ENCODE measurements at places on chromosomes 2 and 18.

GRCh38 chr2:109230941-109231420 lies 102.0 kb downstream of the SH3RF3 start:
- DNase-seq, result no peak

DNA sequence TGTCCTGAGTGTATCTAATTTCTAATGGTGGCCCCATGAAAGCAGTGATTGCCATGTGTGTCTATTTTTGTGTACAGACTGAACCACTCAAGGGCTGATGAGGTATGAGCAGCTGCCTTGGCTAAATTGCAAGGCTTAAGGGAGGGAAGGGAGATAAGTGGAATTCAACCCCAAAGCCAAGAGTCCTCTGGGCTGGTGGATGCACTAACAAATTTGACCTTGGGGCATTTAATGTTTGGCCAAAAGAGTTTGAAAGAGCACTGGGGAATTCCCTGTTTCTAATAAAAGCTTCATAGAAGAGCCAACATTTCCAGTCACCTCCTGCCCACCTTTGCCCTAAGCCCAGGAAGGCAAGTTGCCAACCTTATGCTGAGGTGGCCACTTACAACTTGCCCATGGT lies 172.1 kb downstream of the SETBP1 start:
- no peak for DNase-seq

- DNase-seq, result no peak
These were observed 8.4 kb downstream of the SOX11 start for GRCh38 chr2:5700551-5700950.

DNA sequence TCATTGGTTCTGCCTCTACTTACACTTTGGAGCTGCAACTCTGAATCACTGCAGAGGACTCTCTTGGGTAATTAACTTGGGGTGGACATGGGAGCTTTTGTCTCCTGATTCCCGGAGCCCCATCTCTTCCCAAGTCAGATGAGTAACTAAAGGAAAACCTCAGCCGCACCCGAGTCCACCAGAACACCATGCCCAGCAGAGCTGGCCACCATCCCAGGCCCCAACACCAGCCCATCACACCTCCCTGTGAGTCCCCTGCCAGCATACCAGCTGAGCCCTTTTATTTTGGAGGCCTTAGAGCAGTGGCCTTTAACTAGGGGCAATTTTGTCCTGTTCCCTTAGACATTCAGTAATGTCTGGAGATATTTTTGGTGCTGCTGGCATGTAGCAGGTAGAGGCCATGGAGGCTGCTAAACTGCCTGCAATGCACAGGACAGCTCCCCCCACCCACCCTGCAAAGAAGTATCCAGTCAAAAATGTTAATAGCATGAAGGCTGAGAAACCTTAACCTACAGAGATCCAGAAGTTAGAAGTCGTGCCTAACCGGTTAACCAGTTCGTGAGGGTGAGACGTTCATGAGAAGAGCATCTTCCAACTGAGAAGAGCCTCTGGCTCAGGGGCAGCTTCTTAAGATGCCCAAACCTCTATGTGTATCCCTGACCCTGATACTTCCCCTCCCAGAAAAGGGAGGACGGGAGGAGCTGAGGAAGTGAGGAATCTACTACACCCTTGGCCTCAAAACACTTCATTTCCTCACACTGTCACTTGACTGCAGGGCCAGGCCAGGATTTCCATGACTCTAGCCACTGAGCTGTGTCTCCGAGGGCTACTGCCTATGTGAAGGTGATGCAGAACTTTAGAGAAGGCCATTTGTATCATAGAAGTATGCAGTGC lies 139.9 kb upstream of the EPAS1 start:
- DNase-seq, result no peak

Measured in stimulated activated CD8-positive, alpha-beta memory T cell treated with anti-CD3 and anti-CD28 coated beads, Interleukin-12 subunit alpha, Interleukin-12 subunit beta, amount 100 ng/mL, for 1 hour (primary cell).